ENCODE measurements at places on chromosomes 2 and 18.

GRCh38 chr2:220227266-220227920, 600.0 kb downstream of the SLC4A3 start:
- no peak for DNase-seq

DNA sequence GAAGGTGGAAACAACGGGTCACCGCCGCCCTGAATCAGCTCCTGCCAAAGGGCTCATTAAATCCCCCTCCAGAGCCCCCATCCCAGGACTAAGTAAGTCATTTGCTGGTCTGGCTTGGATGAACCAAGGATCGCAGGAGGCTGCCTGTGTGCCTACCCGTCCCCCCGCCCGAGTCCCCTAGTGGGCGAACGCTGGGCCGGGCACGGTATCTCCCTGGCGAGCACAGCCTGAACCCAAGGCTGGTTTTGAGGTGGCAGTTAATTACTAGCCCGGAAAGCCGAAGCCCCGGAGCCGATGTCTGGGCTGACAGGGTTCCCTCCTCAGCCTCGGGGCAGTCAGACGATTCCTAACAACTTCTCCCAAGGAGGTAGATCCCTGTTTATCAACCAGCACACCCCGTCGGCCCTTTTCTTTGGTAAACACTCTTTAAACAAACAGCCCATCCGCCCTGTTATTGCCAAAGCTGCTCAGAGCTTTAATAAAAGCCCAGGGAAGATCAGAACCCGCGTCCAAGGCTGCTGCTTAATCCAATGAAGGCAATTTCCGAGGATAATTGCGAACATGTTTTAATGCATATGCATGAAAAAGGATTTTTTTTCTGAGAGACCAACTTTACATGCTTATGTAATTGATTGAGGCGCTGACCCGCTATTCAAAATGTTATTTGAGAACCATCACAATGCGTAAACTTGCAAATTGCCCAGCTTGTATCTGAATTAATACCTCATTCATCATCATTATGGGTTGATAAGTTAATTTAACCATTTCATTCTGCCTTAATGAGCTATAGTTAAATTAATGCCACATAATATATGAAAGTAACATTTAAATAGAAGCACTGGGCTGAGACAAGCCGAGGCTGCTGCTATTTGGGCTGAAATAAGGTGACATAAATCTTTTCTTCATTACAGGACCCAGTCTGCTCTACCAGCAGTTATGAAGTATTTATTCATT, 10.5 kb downstream of the EVX2 start:
- no peak for DNase-seq

DNA sequence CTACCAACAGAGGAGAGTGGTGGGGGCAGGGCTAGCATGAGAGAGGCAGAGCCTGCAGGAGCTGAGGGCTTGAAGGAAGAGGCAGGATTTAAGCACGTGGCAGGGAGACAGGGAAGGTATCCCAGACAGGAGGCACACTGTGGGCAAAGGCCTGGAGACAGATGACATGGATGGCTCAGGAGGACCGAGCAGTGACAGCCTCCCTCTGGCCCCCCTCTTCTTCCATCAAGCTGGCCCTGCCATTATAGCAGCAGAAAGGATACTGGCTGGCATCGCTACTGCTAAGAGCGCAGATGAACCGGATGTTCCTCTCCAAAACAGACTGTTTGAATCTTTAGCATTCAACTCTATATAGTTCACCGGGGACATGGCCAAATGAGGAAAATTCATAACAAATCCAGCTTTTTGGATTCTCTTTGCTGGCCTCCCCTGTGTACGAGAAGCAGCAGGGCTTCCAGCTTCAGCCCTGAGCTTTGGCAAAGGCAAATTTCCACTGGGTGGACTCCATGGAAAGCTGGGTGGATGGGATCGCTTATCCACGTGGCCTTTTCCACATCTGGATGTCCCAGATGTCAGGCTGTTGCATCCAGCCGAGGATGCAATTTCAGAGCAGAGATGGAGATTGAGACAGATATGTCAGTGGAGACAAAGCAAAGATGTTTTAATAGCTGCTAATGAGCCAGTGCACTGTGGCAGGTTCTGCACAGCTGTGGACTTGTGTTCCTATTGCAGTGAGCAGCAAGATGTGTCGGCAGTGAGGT, 36.2 kb downstream of the CAPN13 start:
- no peak for DNase-seq

- no peak for DNase-seq
Observed at GRCh38 chr2:168565112-168565511, 109.0 kb downstream of the CERS6 start.

DNA sequence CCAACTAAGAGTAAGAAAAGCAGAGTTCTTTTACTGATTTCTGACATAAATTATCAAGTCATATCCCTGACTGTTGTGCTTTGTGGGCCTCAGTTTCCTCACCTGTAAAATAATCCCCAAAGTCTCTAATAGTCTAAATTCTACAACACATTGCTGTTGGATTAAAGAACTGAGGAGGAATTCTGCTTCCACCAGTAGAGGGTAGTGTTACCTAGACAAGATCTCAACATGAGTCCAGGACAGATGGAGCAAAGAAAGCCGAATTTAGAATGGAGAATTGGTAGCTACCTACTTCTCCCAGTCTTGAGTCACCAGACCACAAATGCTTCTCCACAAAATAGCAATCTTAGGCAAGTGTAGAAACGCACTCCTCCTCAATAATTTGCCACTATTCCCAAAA, 462.5 kb upstream of the FSHR start:
- DNase-seq: no peak

DNA sequence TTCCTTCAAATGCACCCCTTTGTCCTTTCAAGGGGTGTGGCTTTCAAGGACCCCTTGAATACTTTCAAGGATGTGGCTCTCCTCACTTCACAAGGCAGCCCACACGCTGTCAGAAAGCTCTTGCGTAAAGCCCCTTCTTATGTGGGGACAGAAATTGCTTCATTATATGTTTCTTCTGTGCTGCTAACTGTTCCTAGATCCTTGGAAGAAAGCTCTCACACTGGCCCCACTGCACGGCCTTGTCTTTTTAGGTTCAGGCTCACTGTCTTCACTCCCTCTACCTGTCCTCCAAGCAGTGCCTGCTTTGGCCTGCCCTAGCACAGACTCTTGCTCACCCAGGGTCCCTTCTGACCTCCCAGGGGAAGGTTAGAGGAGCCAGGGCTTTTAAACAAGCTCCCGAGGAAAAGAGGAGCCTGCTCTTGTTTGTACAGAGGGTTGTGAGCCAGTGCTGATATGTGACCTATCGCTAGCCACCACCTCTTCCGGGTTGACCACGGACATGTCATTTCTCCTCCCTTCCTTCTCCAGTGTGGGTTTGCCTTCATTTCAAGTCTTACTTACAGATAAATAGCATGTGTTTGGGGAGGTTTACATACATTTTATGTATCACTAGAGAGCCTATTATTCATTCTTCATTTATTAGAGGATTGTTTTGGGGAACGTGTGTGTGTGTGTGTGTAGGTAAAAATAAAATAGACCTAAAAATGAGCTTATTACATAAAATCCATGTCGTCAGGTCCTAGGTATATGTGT, 94.7 kb downstream of the RTN4 start:
- DNase-seq: no peak

DNA sequence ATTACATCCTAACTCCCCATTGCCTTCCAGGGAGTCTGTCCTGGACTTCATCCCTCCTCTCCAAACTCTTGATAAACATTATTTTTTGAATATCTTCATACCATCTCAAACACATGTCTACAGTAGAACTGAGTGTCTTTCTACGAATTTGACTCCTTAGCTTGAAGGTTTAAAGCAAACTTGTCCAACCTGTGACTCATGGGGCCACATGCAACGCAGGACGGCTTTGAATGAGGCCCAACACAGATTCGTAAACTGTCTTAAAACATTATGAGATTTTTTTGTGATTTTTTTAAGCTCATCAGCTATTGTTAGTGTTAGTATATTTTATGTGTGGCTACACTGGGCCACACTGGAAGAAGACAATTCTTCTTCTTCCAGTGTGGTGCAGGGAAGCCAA, 98.1 kb downstream of the PARD3B start:
- DNase-seq: no peak

GRCh38 chr2:219509780-219510511, 4.3 kb upstream of the ASIC4 start:
- DNase-seq: peak; percentile 75

GRCh38 chr2:218821605-218822211, 9.9 kb downstream of the PRKAG3 start:
- DNase-seq: no peak

GRCh38 chr2:180524499-180524898, 455.9 kb upstream of the UBE2E3 start:
- DNase-seq: no peak

GRCh38 chr2:61011678-61012077, 5.8 kb upstream of the PEX13 start:
- DNase-seq: no peak

GRCh38 chr2:164644036-164644700, 22.9 kb upstream of the GRB14 start:
- DNase-seq: no peak

- DNase-seq: no peak
Observed at GRCh38 chr2:186734957-186735734, 41.3 kb downstream of the FAM171B start.

DNA sequence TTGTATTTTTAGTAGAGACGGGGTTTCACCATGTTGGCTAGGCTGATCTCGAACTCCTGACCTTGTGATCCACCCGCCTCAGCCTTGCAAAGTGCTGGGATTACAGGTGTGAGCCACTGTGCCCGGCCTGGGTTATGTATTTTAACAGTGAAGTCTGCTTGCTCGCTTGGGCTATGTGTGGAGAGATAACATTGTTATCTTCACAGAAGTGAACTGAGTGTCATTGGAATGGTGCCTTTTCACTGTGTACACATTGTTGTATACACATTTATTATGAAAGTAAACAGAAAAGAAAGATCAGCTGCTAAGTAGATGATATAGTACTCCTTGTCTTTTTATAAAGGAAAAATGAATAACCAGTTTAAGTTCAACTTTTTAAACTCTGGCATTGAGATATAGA, 30.4 kb downstream of the RNF138 start:
- DNase-seq: no peak

DNA sequence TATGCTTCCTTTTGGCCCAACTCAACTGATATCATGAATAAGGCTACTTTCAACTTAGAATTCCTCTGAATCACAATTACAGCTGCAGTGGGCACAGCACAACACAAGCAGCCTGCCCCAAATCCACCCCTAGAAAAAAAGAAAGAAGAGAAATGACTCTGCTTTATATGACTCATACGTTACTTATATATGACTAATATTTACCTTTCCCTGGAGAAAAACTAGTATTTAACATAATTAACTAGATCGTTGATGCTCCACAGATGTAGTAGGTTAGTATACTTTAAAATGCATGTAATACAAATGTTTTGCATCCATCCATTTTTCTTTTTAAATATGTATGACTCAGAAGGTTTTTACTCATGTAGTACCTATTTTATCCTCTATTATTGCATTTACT, 133.3 kb upstream of the UNC80 start:
- no peak for DNase-seq

DNA sequence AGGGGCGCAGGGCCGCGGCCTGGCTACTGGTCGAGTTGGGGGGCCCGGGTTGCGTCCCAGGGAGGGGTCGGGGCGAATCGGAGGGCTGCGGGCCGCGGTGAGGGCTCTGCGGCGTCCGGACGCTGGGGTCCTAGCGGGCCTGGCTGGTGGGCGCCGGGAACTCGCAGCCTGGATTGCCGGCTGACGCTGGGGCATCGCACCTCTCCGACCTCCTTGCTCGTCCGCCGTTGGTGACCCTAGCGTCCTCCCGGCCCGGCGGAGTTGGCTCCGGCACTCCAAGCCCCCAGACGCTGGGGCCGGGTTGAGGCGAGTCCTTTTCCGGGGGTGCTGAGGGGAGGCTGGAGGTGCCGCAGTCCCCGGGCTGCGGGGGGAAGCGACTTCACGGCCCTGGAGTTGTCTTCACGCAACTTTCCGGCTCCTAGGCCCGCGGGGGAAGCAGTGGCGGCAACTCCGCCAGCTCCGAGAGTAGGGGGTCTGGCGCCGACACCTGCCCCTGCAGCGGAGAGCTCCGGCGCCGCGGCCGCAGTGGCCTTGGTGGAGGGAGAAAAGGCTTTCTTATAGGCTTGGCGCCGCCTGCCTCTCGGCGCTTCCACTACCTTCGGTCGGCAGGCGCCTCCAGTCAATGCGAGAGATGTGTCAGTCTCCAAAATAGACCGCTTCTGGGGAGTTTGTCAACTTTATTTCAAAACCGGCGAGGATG, 70.3 kb downstream of the HAUS1 start:
- peak; percentile 79 for DNase-seq

GRCh38 chr2:46298522-46299353, 1.5 kb downstream of the EPAS1 start:
- no peak for DNase-seq

DNA sequence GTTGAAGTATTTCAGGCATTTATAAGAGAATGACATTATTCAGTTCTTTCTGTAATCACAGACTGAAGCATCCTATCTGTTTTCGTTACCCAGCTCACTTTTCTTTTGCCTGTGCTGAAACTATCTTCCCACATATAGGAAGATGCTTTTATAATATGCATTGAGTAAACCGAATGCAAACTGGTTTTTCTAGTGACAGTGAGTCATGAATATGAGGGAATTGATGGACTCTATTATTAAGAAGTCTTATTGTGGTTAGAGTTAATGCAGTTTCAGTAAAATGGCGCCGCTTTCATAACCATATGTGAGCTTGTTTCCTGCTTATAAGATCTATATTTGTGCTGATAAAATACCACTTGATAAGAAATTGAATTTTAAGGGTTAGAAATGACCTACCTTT, 59.2 kb downstream of the ACVR2A start:
- DNase-seq: no peak

- DNase-seq: no peak
Observed at GRCh38 chr2:239896075-239896474, 129.1 kb downstream of the NDUFA10 start.

DNA sequence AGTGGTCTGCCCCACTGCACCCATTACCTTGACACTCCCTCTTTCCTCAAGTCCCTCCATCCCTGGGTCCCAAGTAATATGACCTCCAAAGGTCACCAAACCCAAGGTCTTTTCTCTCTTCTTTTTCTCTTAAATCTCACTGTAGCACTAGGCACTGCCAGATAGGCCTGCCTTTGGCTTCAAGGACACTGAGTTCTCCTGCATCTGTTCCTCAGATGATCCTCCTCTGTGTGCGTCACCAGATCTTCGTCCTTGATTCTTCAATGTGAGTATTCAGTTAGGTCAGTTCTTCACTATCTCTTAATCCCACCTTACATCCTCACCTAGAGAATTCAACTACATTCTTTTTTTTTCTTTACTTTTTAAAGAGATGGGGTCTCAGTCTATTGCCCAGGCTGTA, 249.2 kb downstream of the NBAS start:
- DNase-seq: no peak

DNA sequence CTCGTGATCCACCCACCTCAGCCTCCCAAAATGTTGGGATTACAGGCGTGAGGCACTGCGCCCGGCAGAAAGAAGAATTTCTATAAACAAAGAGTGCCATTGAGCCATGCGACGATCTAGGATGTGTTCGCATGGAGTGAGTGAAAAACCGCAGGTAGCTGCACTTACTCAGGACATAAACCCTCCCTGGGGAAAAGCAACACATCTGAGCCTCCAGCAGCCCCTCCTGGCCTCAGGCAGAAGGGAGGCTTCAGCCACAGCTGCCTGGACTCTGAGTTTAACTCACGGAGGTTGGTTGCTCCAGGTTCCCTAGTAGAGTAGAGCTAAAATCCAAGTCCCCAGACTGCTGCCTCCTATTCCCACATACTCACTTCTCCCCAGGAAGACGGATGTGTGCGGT, 11.3 kb upstream of the STK25 start:
- no peak for DNase-seq

GRCh38 chr2:1223791-1224190, 189.5 kb upstream of the TPO start:
- DNase-seq: no peak

- DNase-seq: no peak
Observed at GRCh38 chr18:5646739-5647138, 102.9 kb upstream of the EPB41L3 start.

- no peak for DNase-seq
Observed at GRCh38 chr2:128435576-128436478, 117.2 kb upstream of the HS6ST1 start.

Measured in stimulated activated effector memory CD8-positive, alpha-beta T cell treated with anti-CD3 and anti-CD28 coated beads, Interleukin-12 subunit alpha, Interleukin-12 subunit beta, amount 100 ng/mL, for 72 hours (primary cell).